ENCODE measurements at places on chromosomes 5 and 9. TPM values are rescaled to one million over a fixed set of nuclear protein-coding genes. Genes with fewer than 3 reads are reported as not detected.

SH3PXD2B gene
- total RNA-seq, result 8.2 TPM

DNA sequence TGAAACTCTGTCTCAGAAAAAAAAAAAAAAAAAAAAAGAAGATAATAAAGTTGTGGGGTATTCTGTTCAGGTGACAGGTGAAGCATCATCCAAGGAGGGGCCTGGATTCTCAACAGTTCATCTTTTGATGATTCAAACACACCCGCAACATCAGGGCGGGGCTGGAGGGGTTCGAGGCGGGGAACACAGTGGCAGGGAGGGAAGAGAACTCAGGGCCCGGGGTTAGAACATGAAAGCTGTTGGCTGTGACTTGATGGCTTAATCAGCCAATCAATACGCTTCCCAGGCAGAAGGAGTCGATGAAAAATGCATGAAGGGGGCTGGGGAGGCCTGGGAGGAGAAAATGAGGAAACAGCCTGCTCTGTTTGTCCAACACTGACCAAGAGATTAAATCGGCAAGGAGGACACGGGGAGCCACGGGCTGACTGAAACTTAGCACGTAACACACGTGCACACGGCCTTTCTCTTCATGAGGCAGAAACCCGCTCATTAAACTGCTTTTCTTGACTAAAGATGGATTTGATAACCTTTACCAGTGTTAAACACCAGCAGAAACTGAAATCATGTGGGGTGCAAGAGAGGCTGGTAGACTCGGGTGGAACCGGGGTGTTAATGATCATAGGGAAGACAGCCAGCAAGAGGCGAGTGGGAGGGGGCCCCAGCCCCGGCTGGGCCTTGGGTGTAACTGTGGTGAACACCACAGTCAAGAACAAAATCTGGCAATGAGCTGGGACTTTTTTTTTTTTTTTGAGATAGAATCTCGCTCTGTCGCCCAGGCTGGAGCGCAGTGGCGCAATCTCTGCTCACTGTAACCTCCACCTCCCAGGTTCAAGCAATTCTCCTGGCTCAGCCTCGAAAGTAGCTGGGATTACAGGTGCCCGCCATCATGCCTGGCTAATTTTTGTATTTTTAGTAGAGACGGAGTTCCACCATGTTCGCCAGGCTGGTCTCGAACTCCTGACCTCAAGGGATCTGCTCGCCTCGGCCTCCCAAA lies 105.7 kb upstream of the RAPGEF1 start:
- DNase-seq, result no peak

DNA sequence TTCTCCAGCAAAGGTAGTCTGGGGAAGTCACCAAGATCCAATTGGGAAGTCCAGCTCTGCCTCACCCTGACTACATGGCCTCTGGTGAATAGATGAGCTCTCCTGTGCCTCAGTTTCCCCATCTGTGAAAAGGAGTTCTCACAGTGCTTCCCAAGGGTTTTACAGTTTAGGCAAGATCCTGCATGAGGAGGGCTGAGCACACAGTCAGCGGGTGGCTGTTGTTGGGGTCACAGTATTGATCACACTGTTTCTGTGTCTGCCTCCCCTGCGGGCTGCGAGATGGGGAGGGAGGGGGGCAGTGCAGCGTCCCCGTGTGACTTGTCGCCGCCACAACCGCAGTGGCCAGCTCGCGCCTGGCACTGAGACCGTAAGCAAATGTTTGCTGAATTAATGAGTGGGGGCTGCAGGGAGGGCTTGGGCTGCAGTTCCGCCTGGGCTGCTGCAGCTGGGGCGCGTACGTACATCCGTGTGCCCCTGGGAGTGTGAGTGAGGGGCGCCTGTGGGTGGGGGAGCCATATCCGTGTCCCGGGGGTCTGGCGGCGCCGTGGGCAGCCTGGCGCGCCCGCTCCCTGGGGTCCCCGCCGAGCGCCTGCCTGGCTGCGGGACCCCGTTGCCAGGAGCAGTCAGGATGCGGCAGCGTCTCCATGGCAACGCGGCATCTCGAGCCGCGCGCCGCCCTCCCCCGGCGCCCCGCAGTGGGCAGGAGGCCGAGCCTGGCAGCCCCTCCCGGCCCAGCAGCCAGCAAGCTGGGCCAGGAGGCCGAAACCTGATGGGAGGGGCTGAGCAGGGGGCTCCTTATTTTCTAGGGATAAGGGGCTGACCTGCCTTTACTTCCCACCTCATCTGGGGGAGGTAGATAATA lies 31.4 kb upstream of the PSD2 start:
- no peak for DNase-seq

- DNase-seq, result no peak
Measured at GRCh38 chr9:77876590-77876989, 155.0 kb downstream of the GNAQ start.

DNA sequence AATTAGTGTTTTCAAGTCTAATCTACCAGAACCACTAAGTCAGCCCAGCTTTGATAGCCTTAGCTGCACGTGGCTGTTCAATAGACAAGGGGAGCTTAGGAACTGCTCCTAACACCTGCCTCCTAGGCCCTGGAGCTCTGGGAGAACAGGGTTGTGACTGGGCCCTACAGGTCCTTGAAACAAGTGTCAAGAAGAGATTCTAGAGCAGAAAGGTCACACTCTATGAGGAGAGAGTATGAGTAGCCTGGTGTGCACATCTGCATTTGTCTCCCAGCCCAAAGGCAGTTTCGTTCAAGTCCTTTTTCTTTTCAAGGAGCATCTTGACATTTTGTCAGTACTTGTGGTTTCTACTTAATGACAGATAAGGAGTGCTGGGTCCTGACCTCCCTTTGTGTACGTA lies 206.1 kb downstream of the PRELID2 start:
- DNase-seq, result no peak

Measured in IMR-90 (cell line).